ENCODE measurements at places on chromosomes 12 and 14.

- no peak for DNase-seq
Observed at GRCh38 chr14:30410986-30411385, 148.0 kb upstream of the G2E3 start.

DNA sequence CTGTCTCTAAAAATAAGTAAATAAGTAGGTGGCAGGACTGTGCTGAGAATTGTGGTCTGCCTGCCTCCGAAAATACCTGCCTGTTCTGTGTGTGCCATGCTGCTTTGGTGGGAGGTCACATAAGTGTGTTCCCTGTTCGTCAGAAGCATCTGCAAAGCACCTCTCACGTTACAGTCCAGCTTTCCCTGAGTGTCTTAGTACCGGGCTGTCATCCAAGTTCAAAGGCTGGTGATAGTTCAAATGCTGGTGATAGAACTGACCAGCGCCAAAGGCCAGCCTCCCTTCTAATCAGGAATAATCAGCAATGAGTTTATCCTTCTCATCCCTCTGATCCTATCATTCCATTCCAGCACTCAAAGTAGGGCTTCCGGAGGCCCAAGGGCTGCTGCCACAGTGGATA, 5.6 kb downstream of the CABP1 start:
- no peak for DNase-seq

- DNase-seq, result no peak
Observed at GRCh38 chr12:115794659-115795081, 482.8 kb downstream of the MED13L start.

DNA sequence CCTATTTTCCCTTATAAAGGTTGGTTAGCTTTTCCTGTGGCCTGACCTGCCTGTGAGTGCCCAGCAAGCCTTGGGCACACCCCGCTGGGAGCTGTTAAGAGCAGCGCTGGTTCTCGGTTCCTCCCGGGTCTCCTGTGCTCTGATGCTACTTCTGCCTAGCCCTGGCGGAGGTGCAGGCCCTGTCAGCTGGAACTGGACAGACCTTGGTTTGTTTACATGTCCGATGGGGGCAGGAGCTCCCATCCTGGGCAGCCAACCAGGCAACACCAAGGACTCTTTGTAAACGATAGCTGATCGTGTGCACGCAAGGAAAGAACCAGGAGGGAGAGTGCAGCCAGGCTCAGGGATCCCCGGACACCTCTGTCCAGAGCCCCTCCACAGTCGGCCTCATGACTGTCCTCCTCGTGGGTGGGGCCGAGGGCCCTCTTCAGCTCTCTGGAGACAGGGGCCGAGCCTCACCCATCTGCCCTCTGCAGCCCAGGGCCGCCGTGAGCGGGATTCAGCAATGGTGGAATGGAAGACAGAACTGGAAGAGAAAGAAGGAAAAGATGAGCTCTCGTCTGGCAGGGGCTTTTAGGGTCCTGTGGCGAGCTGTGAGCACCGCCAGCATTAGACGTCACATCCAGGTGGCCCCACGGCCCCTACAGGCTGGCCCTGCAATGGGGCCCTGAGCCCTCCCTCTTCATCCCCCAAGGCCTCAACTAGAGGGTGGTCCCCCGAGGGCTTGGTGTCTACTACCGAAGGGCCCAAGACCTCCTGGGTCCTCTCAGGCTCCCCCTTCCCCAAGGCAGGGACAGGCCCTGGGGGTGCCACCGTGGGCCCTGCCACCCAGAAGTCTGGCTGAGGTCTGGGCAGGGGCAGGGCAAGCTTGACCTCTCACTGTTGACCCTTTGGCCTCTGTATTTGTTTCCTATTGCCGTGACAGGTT, 12.3 kb downstream of the TNFAIP2 start:
- no peak for DNase-seq

- no peak for DNase-seq
Observed at GRCh38 chr14:93975791-93976476, 436 bp downstream of the ASB2 start.

DNA sequence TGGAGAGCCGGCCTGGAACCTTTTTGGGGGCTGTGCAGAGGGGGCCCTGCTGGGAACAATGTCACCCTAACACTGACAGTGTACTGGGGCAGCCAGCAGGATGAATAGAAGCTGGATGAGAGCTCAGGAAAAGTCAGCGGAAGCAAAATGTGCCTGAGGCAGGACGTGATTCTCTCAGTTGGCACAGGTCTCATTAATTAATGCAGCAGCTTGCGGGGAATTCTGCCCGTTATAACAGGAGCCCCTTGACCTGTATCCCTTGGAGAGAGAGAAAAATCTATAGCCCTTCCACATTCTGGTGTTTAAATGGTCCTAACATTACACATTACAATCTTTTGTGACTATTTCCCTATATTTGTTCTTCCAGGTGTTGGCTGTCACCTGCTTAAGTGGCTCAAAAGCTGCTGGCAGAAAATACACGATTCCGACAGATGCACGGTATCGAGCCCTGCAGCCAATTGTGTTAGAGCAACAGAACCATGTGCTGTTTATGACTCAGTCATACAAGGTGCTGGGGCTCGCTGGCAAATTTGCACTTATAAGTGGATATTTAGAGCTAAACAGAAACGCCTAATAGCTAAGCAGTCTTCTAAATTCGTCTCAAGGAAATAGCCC, 854.7 kb downstream of the AACS start:
- no peak for DNase-seq

DNA sequence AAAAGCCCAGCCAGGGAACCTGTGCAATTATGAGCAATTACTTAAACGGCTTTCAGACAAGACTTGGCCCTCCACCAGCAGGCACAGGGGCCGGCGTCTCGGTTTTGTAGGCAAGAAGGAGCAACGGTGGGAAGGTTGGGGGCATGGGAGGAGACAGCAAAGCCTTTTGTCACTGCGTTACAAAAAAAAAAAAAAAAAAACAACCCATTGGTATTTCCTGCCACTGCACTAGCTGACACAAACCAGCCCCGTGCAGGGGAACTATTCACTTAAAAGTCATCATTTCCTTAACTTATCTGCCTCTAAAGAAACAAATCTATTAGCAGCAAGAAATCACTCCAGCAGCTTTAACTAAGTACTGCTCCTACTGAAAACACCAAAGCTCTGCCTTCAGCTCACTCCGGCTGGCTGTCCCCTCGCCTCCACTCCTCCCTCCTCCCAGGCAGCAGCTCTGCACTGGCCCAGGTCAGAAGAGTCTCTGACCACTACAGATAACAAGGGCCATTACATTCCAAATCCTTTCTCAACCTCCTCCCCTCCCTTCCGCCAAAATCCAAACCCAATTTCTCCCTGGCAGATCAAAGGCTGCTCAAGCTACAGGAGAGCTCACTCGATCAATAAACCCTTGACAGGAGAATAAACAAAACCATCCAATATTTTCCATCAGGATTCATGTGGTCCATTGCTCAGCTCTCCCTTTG, 105.2 kb upstream of the CDKN3 start:
- DNase-seq, result no peak

DNA sequence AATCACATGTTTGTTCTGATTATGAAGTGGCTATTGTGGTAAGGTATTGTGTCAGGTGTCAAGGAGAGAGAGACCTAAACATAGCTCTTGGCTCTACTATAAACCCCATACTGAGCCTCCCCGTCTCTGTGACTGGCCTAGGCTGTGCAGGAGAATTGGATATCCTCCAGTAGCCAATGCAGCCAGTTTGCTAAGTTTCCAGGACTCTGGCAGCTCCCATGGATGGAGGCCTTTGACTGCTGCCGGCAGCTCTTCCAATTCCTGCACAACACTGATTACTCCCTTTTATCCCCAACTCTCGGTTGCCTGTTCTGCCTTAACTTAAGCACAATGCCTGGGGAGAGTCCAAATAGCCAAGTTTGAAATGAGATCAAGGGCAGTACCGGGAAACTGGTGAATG, 59.3 kb downstream of the ABCC9 start:
- no peak for DNase-seq
